ENCODE measurements at places on chromosomes 2 and 18.

- no peak for DNase-seq
These were observed 68.6 kb downstream of the FHOD3 start for GRCh38 chr18:36365836-36366775.

GRCh38 chr2:238846628-238847418, 1.1 kb upstream of the TWIST2 start:
- no peak for DNase-seq

- DNase-seq, result no peak
These were observed 37.3 kb upstream of the ZNF512 start for GRCh38 chr2:27545348-27546141.

DNA sequence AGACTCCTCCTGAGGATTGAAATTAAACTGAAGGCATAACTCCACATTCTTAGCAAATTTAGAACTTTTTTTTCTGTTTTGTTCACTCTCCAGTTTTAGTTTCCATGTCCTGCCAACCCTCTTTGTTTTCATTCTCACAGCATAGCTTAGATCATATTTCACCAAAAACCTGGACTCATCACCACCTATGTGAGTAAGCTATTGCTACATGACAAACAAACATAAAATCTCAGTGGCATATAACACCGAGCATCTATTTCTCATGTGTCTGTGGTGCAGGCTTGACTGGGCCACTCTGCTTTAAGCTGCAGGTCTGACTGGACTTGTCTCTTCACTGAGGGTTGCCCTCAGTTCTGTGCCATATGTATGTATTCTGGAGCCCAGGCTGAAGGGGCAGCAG, 385.2 kb downstream of the ARHGAP15 start:
- DNase-seq, result no peak

DNA sequence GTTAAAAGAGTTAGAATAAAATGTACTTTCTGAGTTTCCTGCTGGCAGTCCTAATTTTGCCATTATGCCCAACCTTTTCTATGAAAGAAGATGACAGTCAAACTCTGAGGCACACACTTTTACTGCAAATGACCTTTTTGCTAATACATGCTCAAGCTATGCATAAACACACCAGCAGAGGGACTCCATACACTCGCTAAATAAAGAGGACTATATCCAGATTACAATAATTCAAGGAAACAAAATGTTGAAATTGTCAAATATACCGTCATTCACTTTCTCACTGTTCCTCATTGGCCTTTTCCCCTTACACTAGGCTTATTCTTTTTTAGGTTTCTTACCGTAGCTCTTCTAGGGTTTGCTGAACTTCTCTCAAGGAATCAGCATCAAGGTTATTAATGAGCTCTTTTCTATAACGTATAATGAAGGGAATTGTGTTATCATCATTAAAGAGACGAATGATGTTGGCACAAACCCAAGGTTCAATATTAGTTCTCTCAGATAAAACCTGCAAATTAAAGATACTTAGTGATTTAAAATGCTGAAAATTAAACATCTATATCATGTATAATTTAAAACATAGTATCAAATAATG, 25.7 kb downstream of the SRBD1 start:
- DNase-seq, result peak; percentile 26

- no peak for DNase-seq
These were observed 10.5 kb upstream of the IL1A start for GRCh38 chr2:112794841-112795240.

DNA sequence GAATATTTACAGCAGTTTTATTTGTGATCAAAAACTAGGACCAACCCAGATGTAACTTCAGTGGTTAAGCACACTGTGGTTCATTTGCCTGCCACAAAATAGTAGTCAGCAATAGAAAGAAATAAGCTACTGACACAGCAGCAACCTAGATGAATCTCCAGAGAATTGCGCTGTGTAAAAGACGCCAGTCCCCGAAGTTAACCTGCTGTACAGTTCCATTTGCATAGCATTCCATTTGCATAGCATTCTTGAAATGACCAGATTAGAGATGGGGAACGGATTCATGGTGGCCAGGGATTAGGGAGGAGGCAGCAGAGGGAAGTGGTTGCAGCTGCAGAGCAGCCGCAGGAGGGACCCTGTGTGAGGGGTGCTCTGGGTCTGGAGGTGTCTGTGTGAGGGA, 39.3 kb upstream of the NFATC1 start:
- DNase-seq, result peak; percentile 47

GRCh38 chr2:56741601-56742102, 557.9 kb downstream of the CCDC85A start:
- DNase-seq, result no peak

GRCh38 chr2:100367163-100367562, 44.9 kb upstream of the LONRF2 start:
- DNase-seq, result no peak

- DNase-seq, result no peak
These were observed 24.4 kb downstream of the SATB2 start for GRCh38 chr2:199433204-199433832.

DNA sequence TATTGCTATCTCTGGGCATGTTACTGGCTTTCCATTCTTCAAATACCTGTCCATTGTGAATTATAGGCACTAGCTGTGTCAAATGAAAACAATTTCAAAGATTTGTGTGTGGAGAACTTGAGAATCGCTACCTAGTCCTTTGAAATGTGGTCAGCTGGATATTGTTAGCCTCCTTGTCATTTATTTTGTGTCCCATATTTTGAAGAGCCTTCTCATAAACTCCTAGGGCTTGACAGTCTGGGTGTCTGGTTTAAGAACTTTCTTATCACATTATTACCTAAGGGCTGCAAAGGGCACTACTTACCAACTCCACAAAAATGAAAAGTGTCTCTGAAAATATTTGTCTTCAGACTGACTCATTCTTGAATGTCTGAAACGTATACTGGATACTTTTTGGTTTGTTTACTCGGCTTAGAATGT, 50.2 kb downstream of the COL4A3 start:
- no peak for DNase-seq

DNA sequence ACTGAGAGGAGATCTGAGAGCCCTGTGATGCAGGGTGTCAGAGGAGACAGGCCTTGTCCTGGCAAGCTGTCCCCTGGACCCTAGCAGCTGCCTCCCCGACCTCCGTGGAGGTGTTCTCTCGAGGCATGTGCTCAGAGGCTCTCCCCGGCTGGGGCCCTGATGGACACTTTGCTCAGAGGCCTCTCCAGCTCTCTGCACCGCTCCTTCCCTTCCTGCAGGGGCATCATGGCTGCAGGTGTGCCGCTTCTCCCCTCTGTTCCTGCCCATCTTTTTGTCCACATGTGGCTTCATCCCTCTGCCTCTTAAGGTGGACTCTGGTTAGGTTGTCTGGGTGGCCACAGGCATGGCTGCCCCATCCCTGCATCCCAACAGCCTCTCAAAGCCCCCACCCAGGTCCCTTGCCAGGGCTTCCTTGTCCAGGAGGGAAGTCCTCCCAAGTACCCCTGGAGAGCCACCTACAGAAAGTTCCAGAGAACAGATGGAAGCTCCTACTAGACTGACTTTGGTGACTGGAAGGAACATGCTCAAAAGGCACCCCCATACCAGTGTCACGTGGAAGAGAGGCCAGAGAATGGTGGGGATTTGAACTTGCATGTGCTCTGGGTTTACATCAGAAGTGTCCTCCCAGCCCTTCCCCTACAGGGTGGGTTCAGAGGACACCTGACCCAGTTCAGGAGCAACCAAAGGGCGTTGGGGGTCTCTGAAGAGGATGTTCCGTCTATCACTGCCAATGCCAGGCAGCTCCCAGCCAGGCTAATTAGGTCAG, 120.4 kb downstream of the KLHL29 start:
- no peak for DNase-seq

- no peak for DNase-seq
These were observed 113.4 kb upstream of the GLI2 start for GRCh38 chr2:120622159-120622869.

DNA sequence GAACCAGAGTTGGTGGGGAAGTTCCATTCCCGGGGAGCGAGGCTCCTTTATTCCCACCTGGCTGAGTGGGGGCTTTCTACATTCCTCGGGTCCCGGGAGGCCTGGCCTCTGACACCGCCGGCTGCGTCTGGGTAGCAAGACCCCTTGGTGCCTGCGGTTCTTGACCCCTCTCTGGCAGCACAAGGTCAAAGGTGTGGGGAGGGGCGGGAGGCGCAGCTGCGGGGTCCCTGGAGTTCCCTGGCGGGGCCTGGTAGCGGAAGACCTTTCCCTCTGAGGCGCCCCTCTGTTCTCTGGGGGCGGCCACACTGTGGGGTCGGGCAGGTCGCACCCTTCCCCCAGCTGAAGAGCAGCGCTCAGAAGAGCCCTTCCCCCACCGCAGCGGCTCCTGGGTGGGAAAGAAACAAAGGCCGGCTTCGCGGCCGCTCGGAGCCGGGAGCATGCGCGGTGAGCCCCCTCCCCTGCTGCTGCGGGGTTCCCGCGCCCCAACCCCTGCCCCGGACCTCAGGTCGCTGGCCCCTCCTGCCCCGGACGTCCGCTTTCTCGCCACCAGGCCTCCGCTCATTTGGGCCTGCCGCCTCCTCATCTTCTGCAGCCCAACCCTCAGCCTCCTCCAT, 146.3 kb downstream of the ANKRD44 start:
- DNase-seq, result no peak

DNA sequence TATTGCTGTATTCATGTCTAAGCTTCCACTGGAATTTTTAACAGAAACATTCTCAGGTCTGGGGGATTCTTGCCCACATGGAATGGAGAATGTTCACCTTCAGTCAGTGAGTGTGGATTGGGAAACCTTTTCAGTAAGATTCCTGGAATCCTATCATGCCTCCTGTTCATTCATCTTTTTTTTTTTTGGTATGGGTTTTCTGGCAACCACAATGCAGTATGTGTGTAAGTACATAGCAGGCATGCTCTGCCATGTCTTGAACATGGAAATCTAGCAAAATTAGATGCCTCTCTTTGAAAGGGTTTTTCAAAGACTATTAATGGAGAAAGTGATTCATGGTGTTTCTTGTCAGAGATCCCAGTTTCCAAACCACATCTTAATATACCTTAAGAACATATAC, 176.5 kb downstream of the LTBP1 start:
- no peak for DNase-seq

GRCh38 chr2:179830043-179830787, 31.2 kb downstream of the ZNF385B start:
- DNase-seq, result no peak

DNA sequence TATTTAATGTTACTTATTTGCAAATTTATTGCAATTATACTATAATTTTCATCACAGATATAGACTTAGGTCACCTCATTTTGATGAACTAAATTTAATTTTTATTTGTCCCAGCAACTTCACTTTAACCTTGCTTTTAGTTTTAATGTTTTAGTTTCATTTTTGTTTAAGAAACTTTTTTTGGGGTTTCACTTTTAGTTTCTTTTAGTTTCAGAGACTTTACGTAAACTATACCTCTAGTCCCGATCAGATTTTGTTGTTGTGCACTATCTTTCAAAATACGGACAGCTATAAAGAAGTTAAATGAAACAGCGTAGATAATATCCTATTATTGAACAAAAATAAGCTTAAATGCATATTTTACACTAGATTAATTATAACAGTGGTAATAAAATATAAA, 460.5 kb downstream of the ERBB4 start:
- DNase-seq, result peak; percentile 15

DNA sequence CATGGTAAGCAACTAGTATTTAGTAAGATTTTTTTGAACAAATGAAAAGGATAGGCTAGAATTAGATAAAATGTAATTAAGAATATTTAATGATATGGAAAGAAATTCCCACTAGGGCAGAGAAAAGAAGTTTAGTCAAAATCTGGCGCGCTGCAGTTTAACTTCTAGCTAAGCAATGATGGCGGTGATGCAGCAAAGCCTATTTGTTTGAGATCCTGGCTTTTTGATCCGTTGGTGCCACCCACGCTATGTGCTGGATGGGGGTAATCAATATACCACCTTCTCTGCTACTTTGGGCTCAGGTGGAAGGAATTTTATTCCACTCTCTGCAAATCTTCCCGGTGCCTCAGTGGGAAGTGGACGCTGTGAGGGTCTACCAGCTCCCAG, 421 bp upstream of the FAM171B start:
- no peak for DNase-seq

DNA sequence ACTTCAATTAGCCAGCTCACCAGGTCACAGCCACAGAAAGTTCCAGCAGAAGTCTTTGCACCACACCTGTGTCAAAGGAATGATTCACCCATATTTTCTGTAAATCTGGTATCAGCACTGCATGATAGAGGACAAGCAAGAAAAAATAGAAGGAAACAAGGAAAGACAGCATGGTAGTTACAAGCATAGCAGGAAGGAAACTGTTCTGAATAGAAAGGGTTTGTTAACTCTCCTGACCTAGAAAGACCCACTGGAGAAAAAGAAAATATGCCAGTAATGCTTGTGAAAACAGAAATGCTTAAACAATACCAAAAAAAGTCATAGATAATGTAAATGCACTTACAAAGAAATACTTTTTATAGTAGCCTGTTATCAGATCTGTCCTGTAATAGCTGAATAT, 40.8 kb downstream of the SCRN3 start:
- DNase-seq, result no peak

- no peak for DNase-seq
These were observed 35.4 kb upstream of the DYNC1I2 start for GRCh38 chr2:171651667-171652415.

GRCh38 chr2:162025121-162025911, 48.7 kb downstream of the DPP4 start:
- DNase-seq, result no peak

DNA sequence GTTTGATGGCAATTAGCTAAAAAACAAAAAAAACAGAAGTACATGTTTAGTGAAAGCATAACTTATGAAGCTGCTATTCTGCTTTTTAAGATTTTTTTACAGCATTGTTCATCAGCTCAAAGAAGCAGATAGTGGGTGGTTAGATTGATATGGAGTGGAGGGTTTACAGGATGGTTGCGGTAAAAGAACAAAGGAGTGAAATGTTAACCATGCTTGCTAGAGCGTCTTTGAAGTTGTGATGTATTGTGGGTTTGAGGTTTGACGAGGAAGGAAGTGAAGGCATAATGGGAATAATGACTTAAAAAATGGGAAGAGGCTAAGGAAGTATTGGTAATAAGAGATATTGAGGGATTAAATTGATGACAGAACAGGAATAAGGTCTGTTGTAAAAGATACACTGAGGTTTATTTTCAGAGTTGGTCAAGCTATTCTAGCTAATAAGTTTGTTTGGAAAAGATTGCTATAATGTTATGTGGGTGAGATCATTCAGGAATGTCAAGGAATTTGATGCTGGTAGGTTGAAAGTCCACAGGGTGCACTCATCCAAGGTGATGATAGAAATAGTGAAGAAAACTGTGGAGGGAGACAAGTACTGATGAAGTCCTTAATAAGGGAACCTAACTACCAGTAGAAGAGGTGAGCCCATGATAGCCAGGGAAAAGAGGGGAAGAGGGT, 14.6 kb downstream of the SPOPL start:
- DNase-seq, result no peak

- no peak for DNase-seq
These were observed 116.4 kb downstream of the TAF4B start for GRCh38 chr18:26342646-26343045.

GRCh38 chr2:126359494-126359893, 296.5 kb upstream of the GYPC start:
- DNase-seq, result peak; percentile 9

- no peak for DNase-seq
These were observed 149.4 kb upstream of the DNMT3A start for GRCh38 chr2:25491003-25491696.

- no peak for DNase-seq
These were observed 115.0 kb downstream of the GBX2 start for GRCh38 chr2:236052926-236053821.
